ENCODE measurements at places on chromosomes 4 and X.

DNA sequence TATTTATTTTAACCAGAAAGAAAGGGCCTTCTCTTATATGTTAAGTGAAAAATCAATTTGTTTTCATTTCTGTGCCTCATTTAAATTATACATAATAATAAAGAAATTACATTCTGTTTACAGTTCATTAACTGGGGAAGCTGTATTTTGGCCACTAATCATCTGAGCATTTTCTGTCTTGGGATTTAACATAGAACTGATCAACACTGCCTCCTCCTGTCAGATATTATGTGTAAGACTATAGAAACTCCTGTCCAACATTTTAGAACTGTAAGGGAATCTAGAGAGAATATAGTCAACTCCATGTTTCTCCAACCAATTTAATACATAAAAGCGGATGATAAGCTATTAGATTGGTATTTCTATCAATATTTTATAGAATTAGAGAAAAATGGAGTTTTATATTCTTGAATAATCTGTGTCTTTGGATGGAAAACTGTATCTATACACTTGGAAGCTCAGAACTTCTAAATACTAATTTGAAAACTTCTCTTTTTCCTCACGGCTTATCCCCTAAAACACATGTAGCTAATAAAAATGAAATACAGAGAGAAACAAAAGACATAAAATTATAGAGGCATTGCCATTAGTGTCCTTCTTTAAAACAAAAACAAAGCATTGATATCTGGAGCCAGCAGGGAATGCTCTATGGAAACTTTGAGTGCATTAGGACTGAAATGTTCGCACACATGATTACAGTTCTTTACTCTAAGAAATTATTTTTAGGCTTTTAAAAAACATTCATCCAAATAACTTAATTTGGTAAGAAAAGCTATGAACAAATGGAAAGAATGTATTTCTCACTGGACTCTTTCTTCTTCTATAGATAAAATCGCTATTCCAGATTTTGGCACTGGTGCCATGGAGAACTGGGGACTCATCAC lies 33.1 kb downstream of the ENPEP start:
- DNase-seq: no peak

DNA sequence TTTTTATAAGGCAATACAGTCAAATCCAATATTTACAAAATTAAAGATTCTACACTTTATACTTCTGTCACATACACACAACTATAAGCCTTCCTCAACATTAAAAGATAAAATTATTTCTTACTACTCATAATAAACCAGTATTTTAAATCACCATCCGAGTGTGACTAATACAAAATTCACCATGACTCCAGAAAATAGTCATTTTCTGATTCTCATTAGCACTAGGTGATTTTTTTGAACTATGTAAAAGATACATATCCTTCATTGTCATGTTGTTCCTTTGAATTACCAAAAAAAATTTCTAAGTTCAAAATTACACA lies 646 bp upstream of the SLC7A11 start:
- DNase-seq: no peak

DNA sequence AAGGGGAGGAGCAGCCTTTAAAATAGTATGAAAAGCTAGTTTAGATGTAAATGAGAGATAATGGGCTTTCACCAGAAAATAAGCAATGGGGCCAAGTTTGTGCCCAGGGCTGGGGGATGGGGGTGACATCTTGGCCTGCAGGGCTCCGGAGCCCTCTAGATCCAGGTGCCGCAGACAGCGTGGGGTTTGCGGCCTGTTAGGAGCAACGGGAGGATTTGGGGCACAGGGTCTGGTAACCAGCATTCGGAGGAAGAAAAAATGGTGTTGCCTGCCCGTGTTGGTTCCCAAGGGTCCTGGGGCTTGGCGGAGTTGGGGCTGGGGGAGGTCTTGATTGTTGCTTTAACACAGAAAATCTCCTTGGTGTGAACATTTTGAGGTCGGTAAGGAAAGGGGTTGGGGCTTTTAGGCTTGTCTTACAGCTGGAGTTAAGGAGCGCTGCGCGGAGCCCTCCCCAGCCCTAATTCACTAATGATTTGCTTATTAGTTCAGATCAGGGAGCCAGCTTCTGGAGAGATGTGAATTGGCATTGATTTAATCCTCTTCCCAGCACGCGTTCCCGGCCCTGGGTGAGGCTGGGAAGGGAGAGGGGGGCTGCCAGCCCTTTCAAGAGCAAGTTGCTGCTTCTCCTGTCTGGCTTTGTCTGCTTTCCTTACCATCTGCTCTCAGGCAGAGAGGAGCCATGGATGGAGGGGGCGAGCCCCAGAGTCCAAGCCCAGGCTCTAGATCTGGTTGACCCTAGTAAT lies 443.4 kb downstream of the BCOR start:
- DNase-seq: no peak

GRCh38 chrX:110743679-110744340 lies 51.8 kb downstream of the CHRDL1 start:
- no peak for DNase-seq

- DNase-seq: no peak
These were observed 9.1 kb upstream of the FGFR3 start for GRCh38 chr4:1783970-1784369.

GRCh38 chr4:105283501-105283900 lies 136.8 kb downstream of the TET2 start:
- DNase-seq: no peak

DNA sequence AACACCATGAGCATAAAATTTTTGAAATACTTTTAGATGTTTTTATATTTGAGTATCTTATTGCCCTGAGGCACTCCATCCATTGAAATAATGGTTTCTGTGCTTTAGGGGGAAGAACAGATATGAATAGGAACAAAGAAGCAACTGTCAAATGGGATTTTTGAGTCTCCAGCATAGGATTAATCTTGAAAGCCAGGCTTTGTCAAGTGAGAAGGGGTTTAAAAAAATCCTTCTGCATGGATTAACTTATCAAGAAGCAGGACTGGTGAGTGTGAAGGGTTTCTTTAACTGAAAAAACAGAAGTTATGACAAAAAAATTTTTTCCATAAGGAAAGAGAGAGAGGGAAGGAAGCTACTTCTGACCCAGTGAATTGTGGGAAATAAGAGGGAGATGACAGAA lies 7.6 kb upstream of the NUDT9 start:
- no peak for DNase-seq

GRCh38 chr4:126553248-126553647 lies 1079.5 kb upstream of the INTU start:
- no peak for DNase-seq

DNA sequence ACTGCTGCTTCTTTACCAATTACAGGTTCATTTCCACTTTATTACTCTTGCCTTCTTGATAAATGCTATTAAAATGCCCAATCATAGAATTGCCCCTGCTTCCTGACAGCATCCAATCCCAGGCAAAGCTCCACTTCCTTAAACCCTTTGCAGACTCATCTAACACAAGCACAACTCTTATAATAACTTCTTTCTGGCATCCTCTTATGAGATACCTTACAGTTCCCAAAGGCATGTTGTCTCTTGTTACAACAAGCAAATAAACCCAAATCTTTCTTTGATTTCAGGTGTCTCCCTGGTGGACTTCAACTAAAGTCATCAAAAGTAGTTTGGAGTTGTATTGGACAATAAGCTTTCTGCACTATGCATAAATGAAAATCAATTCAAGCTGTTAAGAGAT lies 22.5 kb upstream of the ADH7 start:
- no peak for DNase-seq

All from stimulated activated effector memory CD8-positive, alpha-beta T cell treated with anti-CD3 and anti-CD28 coated beads, Interleukin-12 subunit alpha, Interleukin-12 subunit beta, amount 100 ng/mL, for 72 hours (primary cell).